ENCODE measurements at places on chromosomes 2 and 18. TPM values are rescaled to one million over a fixed set of nuclear protein-coding genes. Genes with fewer than 3 reads are reported as not detected.

- no peak for DNase-seq
Measured at GRCh38 chr2:232581725-232582124, 31.2 kb downstream of the EIF4E2 start.

DNA sequence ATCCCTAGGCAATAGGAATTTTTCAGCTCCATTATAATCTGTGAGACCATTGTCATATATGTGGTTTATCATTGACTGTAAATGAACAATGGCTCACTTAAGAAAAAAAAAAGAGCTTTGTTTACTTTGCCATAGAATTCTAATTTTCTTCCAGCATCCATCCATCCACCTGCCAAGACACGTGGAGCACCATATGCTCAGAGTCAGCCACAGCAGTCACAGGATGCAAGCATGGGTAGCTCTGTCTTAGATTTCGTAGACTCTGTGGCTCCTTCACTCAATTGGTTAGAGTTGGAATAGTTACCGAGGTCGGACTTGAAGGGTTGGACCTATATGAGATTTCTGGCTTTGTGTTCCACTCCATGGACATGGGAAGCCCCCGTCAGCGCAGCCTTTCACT, 75.6 kb downstream of the COA5 start:
- DNase-seq, result no peak

DNA sequence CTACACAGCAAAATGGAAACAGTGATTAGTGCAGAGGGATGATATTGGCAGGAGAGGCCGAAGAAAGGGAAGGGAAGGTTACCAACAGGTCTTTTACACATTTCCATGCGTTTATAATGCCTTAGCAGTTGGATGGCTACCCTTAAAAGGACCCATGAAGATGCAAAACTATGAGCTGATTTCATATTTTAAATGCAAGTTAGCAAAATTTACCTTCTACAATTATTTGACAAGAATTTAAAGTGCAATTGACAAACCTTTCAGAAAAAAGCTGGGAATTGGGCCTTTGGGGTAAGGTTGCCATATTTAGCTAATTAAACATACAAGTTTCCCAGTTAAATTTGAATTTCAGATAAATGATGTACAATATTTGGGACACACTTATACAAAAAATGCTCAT, 13.3 kb downstream of the DNER start:
- DNase-seq, result no peak

DNA sequence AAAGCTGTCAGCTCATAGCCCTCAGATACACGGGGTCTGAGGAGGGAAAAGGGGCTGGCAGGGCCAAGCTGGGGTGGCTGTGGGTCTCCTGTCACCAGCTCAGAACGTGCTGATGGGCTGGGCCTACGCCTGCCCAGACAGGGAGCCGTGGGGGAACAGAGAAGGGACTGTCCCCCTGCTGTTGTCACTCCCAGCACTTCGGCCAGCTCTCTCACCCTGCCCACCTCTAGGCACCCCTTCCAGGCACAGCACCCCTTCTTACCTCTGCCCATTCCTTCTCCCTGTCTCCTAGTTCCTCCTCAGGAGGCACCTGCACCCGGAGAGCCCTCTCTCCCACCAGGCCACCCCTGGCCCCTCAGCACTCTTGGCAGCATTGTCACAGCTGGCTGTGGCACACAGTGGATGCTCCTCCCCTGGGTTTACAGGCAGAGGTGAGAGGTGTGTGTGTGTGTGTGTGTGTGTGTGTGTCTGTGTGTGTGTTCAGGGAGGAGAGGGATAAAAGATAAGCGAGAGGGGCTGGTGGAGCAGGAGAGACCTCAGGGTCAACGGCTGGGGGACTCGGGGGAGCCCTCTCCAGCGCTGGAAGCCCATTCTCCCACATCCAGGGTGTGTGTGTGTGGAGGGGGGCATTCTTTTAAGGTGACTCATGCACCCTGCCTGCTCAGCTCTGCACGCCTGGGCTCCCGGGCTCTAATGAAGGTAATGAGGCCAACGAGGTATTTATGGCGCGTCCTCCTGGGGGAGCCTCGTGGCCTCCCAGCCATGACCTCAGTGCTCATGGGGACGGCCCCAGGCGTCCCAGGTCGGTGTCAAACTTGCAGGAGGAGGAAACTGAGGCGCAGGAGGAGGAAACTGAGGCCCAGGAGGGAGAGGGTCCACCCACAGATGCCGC, 66.1 kb upstream of the SMAD7 start:
- no peak for DNase-seq

DNA sequence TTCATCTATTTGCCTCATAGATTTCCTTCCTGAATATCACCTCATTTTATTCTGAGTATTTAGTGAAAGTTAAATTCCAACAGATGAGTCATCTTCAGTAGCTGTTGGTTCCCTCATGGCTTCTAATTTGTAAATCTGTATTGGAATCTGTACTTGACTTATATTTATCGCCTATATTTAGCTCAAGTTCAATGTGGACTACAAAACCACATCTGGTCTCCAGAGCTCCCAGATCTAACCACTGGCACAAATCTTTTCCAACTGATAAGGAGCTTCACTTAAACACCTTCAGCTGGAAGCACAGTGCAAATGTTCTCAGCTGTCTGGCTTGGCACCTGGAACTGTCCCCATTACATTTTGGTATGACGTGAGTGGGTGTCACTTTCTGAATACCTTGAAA, 82.8 kb upstream of the DSEL start:
- no peak for DNase-seq

DNA sequence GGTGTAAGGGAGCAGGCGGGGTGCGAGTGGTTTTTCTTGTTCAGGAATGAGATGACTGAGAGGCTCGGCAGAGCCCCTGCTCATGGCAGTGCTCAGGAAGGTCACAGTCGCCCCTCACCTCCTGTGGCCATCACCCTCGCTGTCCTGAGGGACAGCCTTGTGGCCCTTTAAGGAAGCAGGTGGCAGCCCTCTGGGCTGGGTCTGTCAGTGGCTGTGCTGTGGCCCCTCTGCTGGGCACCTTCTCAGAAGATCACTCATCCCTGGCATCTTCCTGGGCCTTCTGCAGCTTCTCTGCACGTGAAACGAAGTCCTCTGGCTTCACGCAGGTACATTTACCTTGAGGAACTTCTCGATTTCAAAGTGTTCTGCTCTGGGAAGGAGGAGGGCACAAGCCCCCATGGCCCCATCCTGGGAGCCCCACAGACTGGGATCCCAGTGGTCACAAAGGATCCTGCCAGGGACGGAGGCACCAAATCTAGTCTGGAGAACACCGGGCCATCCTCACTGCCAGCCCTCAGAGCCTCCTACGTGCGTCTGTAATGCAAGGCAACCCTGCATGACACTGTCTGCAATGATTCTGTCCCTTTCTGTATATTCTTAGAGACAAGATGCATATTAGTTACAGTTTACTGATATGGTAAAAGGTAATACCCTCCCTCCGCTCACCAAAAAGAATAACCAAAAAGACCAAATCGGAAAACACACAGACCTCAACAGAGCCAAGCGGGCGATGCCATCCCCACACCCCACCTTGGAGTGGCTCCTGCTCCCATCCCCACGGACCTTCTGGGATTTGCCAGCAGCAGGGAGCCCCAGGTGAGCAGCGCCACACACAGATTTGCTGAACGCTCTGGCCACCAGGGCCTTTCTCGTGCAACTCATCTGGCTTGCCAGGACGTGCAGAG, 25.9 kb upstream of the FAHD2A start:
- DNase-seq, result no peak

- no peak for DNase-seq
Measured at GRCh38 chr18:36590621-36591580, 237.9 kb downstream of the TPGS2 start.

- peak; percentile 33 for DNase-seq
Measured at GRCh38 chr18:2337552-2338141, 233.7 kb downstream of the METTL4 start.

- no peak for DNase-seq
Measured at GRCh38 chr18:70553245-70553935, 264.5 kb downstream of the SOCS6 start.

GRCh38 chr2:38394903-38395341, 17.8 kb upstream of the ATL2 start:
- no peak for DNase-seq

GRCh38 chr2:43158259-43158880, 68.0 kb downstream of the ZFP36L2 start:
- peak; percentile 72 for DNase-seq

GRCh38 chr18:55587418-55588110, 428 bp downstream of the TCF4 start:
- DNase-seq, result no peak

DNA sequence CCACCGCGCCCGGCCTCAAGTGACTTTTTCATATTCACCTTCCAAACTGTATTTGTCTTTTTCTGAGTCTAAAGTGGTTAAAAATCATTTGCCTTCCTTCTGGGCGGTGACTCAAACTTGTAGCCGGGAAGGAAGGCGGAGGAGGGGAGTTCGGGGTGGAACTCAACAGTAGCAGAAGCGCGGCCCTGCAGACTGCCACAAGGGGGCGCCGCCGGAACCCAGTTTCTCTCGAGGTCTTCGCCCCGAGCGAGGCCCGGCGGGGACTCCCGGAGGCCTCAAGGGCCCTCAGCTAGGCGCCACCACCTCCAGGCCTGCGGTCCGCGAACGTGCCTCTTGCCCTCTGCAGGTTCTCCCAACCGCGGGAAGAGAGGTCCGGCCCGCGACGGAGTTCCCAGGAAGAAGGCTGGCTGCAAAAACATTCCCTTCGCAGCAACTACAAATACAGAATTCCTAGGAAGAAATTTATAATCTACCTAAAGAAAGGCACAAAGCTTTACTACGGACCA, 16.8 kb upstream of the ITM2C start:
- peak; percentile 91 for DNase-seq

DNA sequence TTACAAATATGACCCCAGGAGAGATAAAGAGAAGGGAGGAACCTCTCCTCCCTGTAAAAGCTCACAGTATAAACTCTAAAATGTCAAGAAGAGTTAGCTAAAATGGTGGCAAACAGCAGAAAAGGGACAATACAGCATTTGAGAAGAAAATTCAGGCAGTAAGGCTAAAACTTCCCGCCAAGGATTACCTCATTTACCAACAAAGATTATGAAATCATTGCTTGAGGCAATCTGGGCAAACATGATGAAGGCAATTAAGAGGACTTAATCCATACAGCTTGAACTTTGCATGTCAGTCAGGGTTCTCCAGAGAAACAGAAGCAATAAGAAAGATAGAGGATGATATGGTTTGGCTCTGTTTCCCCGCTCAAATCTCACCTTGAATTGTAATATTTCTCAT, 81.4 kb downstream of the CMPK2 start:
- no peak for DNase-seq

GRCh38 chr2:163455815-163456214, 280.0 kb downstream of the FIGN start:
- DNase-seq, result no peak

GRCh38 chr18:56517196-56517595, 121.2 kb downstream of the TXNL1 start:
- DNase-seq, result no peak

The MAP4K4 gene
- total RNA-seq, result 36.5 TPM

The DYSF gene
- 5.5 TPM for total RNA-seq

The KIAA2012 gene
- not detected for total RNA-seq

The C2orf81 gene
- 6.2 TPM for total RNA-seq

The LYPD6 gene
- total RNA-seq, result not detected

The MAP2 gene
- not detected for total RNA-seq

Measured in activated naive CD8-positive, alpha-beta T cell treated with anti-CD3 and anti-CD28 coated beads for 36 hours (primary cell).